Activated CD8-positive, alpha-beta memory T cell treated with anti-CD3 and anti-CD28 coated beads for 4 hours (primary cell): ENCODE measurements at places on chromosomes 7 and 10.

GRCh38 chr7:48421357-48421756, 250.1 kb downstream of the ABCA13 start:
- no peak for DNase-seq

DNA sequence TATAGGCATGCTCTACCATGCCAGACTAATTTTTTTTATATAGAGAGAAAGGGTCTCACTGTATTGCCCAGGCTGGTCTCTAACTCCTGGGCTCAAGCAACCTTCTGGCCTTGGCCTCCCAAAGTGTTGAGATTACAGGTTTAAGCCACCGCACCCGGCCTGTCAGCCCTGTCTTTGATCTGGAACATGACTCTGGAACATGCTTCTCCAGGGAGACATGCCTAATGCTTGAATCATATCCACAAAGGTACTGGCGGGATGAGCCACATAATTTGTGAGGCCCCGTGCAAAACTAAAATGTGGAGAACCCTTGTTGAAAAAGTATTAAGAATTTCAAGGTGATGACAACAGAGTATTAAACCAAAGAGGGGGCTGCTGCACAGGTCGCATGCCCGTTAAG, 282.8 kb downstream of the ARHGAP12 start:
- no peak for DNase-seq

DNA sequence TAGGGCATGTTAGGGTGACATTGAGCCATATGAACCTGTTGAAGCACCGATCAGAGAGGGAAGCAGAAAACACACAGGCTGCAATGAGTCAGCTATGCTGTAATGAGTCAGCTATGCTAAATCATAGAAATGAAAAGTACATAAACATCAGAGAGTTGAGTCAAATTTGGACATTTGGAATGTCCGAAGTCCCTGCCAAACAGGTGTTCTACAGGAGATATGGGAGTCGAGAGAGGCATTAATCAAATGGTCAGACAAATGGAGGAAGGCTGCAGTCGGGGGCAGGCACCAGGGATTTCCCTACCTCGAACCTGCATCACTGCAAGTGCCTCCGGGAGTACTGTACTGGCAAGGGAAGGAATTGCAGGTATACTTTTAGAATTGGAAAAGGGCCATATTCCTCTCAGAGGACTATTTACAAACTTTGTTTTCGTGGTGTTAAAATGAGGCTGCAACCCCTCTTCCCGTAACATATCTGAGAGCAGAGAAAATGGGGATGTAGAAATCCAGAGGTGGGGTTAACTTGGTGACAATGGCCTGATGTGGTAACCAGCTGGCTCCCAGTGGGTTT, 8.8 kb upstream of the ZC3HAV1 start:
- no peak for DNase-seq

GRCh38 chr10:132368391-132368790, 28.6 kb upstream of the PWWP2B start:
- DNase-seq = no peak

DNA sequence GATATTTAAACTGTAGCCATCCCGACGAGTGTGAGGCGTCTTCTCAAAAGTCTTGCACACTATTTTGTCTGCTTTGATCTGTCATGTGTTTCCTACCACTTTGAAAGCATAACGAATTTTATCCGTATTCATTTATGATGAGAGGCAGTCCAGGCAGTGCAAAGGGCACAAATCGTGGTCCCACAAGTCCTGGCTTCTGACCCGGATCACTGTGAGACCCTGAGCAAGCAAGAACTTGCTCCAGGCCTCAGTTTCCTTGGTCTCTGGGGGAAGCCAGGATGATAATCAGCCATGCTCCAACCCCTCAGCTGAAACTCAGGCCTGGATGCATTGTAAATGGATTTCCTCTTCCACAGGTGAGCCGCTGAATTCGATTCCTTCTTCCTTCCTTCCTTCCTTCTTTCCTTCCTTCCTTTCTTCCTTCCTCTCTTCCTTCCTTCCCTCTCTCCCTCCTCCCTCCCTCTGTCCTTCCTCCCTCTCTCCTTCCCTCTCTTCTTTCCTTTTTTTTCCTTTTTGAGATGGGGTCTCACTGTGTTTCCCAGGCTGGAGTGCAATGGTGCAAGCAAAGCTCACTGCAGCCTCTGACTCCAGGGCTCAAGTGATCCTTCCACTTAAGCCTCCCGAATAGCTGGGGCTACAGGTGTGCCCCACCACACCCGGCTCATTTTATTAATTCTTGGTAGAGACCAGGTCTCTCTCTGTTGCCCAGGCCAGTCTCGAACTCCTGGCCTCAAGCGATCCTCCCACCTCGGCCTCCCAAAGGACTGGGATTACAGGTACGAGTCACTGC, 18.4 kb upstream of the ZKSCAN1 start:
- no peak for DNase-seq

GRCh38 chr7:17633067-17633466, 307.2 kb downstream of the SNX13 start:
- DNase-seq = no peak
